ENCODE measurements at places on chromosomes 7 and 10.

GRCh38 chr10:48948470-48949037 is 8.9 kb upstream of the LRRC18 start:
- no peak for DNase-seq

DNA sequence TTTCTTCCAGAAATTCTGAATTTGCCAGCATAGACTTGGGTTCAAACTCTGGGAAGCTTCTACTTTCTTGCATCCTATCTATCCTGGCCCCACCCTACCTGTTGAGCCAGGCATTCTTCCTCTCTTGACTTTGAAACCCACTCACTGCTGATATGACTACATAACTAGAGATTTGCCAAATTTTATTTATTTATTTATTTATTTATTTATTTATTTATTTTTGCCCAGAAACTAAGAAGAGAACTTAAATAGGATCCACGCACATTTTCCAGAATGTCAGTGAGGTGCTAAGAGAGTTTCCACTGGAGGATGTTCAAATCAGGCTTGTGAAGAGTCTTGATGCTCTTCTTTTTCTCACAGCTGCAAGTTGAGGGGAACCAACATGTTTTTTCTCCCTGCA is 487.8 kb upstream of the PODXL start:
- no peak for DNase-seq

DNA sequence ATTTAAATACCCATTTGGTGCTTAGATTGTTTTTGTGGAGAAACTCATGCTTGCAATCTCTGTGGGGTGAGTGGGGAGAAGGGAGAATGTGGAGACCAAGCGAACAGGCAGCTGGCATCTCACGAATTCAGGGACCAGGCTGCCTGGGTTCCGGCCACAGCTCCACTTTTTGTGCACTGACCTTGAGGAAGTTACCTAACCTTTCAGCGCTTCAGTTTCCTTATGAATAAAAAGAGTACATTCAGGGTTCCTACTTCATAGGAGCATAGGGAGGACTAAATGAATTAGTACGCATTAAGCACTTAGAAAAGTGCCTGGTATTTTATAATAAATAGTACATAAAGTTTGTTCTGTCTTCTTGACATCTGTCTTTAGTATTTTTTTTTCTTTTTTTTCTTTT is 72.5 kb downstream of the PRTFDC1 start:
- DNase-seq = no peak

GRCh38 chr10:103576076-103576471 is 82.6 kb downstream of the NEURL1 start:
- no peak for DNase-seq

DNA sequence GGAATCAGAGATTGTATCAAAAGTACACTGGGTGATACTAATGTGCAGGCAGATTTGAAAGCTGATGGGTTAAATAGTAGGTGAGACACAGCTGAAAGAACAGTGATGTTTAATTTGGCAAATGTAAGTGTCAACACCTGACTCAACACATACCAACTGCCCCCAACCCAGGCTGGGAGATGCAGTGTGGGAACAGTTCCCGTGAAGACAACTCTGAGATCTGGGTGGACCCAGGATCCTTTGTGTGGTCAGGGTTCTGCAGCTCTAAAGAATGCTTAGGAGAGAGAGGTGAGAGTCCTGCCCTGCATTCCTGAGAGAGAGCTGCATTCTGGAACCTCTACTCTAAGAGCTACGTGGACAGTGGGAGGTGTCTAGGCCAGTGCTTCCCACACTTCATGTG is 479.7 kb downstream of the RPS24 start:
- no peak for DNase-seq

DNA sequence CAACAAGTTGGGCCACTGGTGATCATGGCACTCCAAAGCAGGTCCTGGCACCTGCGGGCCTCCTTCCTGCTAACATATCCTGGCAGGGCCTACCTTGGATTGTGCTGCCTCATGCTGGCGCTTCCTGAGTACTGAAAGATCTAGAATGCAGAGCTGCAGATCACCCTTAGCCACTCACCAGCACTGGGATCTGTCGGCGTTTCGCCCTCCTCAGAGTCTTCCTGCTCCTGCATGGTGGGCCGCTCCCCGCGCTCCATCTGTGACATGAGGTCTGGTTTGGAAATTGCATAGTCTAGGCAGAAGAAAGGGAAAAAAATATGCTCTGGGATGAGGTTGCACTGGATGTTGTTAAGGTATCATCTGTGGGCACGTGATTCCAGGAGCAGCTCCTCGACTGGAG is 10.0 kb downstream of the ZNF777 start:
- DNase-seq = no peak

- DNase-seq = no peak
These were observed 109.5 kb upstream of the HABP2 start for GRCh38 chr10:113443141-113443925.

DNA sequence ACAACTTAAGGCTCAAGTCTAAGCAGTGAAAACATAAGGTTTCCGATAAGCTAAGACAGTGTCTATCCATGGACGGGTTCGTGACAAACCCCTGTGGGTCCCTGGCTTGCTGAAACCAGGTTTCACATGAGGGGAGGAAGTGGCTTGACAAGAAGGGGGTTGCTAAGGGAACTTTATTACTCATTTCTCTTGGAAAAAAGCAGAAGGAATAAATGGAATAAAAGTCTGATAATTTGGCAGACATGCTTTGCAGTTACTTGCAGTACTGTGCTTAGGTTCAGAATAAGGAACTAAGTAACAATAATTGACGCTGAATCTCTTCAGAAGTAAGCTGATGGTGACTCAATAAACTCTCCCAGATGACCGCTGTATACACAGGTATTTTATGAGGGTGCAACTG is 34.7 kb downstream of the RBM17 start:
- no peak for DNase-seq

- DNase-seq = no peak
These were observed 69.7 kb downstream of the VCL start for GRCh38 chr10:74067373-74068352.

DNA sequence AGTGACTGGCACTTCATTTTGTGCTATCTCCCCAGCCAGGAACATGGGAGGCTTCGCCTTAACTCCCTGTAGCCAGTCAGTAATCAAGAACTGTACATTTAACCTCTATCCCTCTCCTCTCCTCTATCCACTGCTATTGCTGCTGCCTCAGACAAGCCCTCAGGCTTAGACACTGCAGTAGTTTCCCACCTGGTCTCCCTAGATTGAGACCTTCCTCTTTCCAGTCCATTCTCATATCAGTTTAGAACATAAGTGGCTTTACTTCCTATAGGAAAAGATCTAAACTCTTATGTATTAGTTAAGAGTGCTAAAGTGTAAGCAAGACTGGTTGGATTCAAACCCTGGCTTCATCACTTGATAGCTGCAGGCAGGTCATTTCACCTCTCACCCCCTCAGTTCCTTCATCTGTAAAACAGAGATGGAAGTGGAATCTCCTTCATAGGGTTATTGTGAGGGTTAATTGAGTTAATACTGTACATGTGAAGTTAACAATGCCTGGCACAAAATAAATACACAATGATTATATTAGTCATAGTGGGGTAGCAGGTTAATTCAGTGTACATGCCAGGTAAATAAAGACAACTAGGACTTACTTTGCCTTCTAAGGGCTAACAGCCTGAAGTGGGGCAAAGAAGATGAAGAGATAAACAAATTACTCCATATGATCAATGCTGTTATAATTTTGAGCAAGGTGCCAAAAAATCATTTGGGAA is 76.1 kb downstream of the ZNF277 start:
- DNase-seq = no peak
